Activated CD8-positive, alpha-beta memory T cell treated with anti-CD3 and anti-CD28 coated beads for 48 hours (primary cell): ENCODE measurements at places on chromosomes 7 and 10.

GRCh38 chr10:61975391-61975932 lies 74.0 kb downstream of the ARID5B start:
- no peak for DNase-seq

DNA sequence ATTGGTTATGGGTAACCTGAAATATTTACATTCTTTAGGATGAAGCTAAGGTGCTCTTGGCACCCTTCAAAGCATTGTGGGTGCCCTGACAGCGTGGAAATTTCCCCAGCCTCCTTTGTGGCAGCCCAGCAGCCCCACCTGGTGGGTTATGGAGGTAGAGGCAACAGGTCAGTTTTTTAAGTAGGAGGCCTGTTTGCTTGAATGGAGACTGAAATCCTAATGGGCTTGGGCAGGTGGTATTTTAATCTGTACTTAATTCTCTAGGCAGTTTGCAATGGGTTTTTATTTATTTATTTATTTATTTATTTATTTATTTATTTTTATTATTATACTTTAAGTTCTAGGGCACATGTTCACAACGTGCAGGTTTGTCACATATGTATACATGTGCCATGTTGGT lies 139.4 kb downstream of the EPC1 start:
- peak; percentile 18 for DNase-seq

GRCh38 chr7:131826960-131827359 lies 270.5 kb upstream of the PODXL start:
- no peak for DNase-seq

DNA sequence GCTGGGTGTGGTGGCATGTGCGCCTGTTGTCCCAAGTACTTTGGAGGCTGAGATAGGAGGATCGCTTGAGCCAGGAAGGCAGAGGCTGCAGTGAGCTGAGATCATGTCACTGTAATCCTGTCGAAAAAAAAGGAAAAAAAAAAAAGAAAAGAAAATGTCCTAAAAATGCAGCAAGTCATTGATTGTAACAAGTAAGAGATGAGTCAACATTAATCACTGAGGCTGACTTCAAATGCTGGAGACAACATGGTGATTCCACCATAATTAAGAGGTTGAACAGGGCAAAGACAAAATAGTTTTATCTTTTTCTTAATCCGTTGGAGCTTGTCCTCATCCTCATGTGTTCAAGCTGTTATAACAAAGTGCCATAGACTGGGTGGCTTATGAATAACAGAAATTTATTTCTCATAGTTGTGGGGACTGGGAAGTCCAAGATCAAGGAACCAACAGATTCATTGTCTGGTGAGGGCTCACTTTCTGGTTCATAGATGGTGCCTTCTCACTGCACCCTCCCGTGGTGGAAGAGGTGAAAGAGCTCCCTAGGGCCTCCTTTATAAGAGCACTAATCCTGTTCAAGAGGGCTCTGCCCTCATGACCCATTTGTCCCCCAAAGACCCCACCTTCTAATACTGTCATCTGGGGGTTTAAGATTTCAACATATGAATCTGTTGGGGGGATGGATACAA lies 60.3 kb downstream of the TBXAS1 start:
- no peak for DNase-seq

DNA sequence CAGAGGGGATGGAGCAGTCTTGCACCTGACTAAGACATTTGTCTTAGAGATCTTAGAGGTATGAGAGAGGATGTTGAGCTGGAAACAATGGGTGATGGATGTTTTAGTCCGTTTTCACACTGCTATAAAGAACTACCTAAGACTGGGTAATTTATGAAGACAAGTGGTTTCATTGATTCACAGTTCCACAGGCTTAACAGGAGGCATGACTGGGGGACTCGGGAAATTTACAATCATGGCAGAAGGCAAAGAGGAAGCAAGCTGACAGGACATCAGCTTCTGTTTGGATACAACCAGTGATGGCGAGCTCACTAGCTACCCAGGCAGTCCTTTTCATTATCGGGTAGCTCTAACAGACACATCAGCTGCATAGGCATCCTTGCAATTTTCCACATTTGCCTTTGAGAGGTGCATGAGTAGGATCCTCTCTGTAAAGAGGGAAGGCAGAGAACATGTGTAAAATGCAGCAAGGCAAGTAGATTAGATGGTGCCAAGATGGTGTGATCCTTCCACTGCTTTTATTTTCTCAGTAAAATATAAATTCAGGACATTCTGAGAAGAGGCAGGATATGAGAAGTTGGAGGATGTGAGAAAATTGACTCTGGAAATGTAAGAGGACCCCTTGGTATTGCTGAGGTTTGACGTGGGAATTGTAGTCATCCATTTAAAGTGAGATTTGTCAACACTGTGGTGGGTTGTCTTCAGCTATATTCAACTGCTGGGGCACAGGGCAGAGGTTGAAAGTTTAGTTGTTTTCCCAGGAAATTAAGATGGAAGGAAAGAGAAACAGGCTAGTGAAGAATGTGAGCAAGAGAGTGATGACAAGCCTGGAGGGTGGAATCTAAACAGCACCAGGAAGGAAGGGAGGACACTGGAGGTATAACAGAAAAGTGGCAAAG lies 1140.0 kb upstream of the AUTS2 start:
- DNase-seq = no peak
